GM13977 (cell line): ENCODE measurements at places on chromosomes 7 and 10.

DNA sequence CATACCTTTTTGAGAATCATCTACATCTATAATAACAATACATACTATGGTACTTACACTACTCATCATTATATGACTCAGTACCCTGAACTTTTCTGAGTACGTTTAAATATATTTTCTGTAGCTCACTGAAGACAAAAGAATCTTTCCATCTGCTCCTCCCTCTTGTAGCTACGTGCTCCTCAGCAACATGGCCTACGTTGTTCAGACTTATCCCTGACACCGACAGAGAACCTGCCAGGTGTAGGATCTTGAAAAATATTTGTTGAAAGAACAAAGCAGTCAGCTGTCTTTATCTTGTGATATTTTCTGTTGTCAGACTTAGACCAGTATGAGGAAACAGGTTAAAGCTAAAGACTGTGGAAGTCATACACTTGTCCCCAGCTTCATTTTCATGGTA lies 356.0 kb upstream of the MYO3A start:
- DNase-seq, result no peak

GRCh38 chr10:76082956-76083355 lies 651.5 kb downstream of the LRMDA start:
- no peak for DNase-seq

- no peak for DNase-seq
Measured at GRCh38 chr10:38054361-38054797, 39.8 kb upstream of the ZNF37A start.

- DNase-seq, result peak; percentile 41
Measured at GRCh38 chr10:68348265-68348741, 15.6 kb upstream of the PBLD start.

- no peak for DNase-seq
Measured at GRCh38 chr10:12445701-12446334, 96.5 kb downstream of the CAMK1D start.

- DNase-seq, result no peak
Measured at GRCh38 chr7:41573862-41574261, 129.0 kb downstream of the INHBA start.

DNA sequence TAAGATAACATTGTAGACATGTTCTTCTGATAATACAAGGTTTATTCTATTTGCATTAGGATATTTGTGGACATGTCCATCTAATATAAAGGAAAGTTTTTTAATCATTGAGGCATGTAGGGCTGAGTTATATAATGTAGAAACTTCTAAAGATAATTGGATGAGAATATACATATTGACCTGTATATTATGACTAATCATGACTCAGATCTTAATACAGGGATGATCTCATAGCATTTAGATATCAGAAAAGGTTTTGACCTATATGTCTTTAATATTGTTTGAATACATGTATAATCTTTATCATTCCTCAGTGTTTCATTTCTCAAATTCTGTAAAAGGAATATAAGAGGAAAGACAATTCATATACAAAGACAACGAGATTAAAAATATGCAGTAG lies 39.2 kb downstream of the CD36 start:
- no peak for DNase-seq

- no peak for DNase-seq
Measured at GRCh38 chr10:26386781-26387180, 51.4 kb upstream of the APBB1IP start.

DNA sequence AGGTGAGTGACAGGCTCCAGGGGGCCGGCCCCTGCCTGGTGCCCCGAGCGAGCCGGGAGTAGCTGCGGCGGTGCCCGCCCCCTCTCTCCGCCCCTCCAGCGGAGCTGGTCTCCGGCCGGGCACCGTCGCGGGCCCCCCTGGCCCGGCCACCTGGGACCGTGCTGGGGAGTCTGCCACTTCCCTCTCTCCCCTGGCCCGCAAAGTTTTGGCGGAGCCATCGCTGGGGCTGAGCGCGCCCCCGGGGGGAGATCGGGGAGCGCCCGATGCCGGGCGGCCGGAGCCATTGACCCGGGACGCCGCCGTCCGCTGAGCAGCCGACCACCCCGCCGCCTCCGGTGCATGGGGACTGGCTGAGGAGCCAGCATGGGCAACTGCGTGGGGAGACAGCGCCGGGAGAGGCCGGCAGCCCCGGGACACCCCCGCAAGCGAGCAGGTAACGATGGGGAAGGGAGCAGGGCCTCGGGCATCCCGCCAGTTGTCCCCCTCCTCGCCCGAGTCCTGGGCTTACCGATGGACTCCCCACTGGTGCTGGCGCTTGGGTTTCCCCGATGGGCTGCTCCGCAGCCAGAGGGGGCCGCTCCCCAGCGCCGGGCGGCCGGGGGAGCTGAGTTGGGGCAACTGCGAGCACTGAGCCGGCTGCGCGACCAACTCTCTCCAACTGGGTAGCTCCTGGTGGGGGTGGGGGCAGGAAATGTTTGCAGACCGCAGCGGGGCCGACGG lies at the start of gene UBTD1:
Gene UBTD1 (plus strand): TSS at position 84 of the 720 bp plus-strand sequence. CDS start 280 bp downstream, at position 364.
- DNase-seq, result no peak

- DNase-seq, result no peak
Measured at GRCh38 chr10:75718991-75719390, 287.6 kb downstream of the LRMDA start.

- no peak for DNase-seq
Measured at GRCh38 chr10:60374836-60375235, 14.8 kb downstream of the ANK3 start.

GRCh38 chr10:126036515-126036914 lies 140.2 kb downstream of the FANK1 start:
- no peak for DNase-seq

- DNase-seq, result no peak
Measured at GRCh38 chr7:24574950-24575349, 1.7 kb downstream of the PALS2 start.

- DNase-seq, result no peak
Measured at GRCh38 chr7:4800487-4800886, 25.1 kb downstream of the AP5Z1 start.
